H4 (cell line): ENCODE measurements at places on chromosomes 7 and 10. TPM values are rescaled to one million over a fixed set of nuclear protein-coding genes. Genes with fewer than 3 reads are reported as not detected.

DNA sequence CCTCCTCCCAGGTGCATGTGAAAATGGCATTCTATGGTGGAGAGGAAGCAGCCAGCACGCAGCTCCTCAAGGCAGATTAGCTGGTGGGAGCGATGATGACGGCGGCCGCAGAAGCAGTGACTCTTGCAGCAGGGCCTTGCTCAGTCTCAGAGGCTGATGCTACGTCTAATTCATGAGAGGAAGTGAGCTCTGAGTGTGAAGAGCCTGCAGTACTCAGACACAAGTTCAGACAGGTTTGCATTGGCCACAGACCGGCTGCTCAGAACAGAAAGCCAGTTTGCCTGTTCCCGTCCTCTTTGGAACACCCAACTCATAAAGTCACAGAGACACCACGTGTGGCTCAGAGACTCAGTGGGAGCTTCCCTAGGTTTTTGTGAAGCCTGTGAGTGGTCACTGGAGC lies 136.5 kb downstream of the ADARB2 start:
- DNase-seq, result no peak

DNA sequence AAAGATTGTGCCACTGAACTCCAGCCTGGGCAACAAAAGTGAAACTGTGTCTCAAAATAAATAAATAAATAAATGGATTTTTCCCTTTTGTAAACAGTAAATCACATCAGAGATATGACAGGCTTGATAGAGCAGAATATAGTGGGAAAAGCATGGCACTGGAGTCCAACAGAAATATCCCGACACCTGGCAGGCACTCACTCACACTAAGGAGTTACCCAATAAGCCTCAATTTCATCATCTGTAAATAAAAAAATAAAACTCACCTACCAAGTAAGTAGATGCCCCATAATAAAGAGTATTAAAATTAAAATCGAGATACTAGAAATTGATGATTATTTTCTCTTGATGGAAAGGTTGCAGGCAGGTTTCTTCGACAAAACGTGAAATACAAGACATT lies 1.7 kb downstream of the ATE1 start:
- no peak for DNase-seq

CYP2C18 gene
- total RNA-seq, result 0.04 TPM in 1 of 2 replicates, not detected in the other

JAKMIP3 gene
- total RNA-seq, result 0.43 and 0.81 TPM in 2 replicates

DNA sequence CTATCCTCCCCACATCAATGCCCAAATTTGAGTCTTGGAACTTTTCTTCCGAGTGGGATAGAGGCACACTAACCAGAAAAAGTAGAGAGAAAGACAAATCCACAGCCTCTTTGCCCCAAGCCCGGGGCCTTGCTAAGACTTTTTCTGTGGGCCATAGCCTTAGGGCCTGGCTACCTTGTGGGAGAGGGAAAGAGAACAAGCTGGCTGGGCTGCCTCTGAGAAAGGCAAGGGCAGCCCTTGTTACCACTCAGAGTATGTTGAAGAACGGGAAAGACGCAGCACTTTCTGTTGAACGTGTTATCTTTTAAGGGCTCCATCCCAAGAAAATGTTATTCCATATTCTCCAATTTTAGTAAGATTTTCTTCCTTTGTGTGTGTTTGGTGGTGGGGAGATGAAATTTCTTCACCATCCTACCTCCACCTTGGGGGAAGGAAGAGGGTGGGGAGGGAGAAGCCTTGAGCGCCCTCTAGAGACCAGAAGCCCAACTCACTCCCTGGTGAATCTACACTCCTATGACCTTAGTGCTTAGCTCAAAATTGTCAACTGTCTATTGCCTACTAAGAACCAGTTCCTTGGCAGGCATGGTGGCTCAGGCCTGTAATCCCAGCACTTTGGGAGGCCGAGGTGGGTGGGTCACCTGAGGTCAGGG lies 3.9 kb upstream of the NRF1 start:
- no peak for DNase-seq

DNA sequence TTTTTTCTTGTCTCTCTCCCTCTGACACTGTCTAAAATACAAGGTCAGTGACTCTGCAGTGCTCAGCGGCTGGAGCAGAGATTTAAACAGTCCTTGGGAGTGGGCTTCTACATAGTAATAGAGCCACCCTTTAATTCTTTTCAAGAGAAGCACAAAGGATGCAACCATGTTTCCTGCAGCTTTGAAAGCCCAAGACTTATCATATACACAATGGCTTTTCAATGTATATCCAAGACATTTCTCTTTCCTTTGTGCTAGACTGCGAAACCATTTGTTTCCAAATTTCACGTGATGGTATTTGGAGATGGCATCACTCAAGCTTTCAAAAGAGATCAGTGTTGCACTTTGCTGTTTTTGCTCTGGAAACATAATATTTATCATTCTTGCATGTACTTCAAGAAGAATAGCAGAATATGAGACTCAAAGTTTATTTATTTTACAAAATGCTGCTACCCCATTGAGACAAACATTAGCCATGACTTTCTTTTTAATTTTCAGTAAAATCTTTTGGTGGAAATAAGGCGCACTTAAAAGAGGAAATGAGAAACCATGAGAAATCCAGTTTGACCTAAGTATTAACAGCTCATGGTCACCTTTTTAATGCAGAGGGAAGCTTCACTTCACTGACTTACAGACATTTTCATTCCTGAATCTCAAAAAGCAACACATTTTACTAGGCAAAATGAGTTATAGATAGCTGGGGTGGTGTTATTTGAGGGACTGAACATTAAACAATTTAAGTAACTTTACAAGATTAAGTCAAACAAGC lies 76.6 kb downstream of the SEMA3C start:
- DNase-seq, result no peak

AGAP4 gene
- total RNA-seq, result 3.7 and 6.6 TPM in 2 replicates

GRCh38 chr7:40673285-40673684 lies 538.5 kb downstream of the SUGCT start:
- peak; percentile 80 for DNase-seq

DNA sequence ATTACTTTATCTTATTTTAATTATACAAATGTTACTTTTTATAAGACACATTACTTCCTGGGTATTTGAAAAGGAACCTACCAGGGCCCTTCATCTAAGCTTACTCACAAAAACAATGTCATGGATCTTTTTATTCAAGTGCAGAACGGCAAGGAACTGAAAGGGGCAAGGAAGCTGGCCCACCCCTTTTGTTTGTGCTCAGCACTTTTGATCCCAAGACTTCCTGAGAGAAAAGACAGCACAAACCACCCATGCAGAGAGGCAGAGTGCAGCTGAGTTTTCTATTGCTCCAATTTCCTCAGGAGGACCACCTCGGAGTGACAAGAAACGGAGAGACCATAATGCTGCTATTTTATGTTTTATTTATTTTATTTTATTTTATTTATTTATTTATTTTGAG lies 232.0 kb upstream of the NRP1 start:
- no peak for DNase-seq

GRCh38 chr10:42997151-42997848 lies 79.6 kb upstream of the RET start:
- DNase-seq, result no peak

GRCh38 chr10:78756604-78757343 lies 312.0 kb upstream of the ZMIZ1 start:
- DNase-seq, result peak; percentile 97

DNA sequence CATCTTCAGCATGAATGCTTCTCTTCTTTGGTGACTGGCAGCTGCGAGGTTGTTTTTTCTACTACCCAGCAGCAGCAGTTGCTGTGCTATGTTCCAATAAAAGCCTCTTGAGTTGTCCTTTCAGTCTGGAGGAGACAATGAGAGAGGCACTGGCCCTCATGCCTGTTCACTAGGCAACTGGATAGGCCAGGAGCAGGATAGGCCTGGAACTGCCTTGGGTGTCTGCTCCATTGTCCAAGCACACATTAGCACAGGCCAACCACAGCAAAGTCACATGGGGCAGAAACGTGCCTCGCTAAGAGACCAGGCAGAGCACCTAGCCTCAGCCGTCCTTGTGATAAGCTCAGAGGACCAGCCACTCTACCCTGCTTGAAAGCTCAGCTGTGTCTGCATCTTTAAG lies 76.9 kb upstream of the PDCD4 start:
- DNase-seq, result no peak

DNA sequence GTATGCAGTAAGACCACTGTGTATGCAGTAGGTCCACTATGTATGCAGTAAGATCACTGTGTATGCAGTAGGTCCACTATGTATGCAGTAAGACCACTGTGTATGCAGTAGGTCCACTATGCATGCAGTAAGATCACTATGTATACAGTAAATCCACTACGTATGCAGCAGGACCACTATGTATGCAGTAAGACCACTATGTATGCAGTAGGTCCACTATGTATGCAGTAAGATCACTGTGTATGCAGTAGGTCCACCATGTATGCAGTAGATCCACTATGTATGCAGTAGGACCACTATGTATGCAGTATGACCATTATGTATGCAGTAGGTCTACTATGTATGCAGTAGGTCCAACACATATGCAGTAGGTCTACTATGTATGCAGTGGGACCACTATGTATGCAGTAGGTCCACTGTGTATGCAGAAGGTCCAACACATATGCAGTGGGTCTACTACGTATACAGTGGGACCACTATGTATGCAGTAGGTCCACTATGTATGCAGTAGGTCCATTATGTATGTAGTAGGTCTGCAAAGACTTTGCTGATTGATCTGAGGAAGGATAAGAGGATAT lies 313.6 kb downstream of the ADARB2 start:
- DNase-seq, result no peak

GRCh38 chr10:121087129-121087528 lies 236.0 kb downstream of the WDR11 start:
- DNase-seq, result no peak

DNA sequence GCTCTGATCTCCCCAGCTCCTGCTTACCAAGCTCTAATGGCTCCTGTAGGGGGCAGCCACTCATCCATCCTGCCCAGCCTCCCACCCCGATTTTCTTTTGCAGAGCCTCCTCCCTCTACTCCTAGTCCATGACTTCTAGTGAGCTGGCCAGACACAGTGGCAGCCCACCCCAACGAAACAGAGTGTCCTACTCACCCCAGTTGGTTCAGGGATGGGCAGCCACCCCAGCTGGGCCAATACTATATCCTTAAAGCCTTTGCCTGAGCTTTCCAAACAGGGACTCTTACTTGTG lies 77.1 kb downstream of the GRID1 start:
- no peak for DNase-seq

DNA sequence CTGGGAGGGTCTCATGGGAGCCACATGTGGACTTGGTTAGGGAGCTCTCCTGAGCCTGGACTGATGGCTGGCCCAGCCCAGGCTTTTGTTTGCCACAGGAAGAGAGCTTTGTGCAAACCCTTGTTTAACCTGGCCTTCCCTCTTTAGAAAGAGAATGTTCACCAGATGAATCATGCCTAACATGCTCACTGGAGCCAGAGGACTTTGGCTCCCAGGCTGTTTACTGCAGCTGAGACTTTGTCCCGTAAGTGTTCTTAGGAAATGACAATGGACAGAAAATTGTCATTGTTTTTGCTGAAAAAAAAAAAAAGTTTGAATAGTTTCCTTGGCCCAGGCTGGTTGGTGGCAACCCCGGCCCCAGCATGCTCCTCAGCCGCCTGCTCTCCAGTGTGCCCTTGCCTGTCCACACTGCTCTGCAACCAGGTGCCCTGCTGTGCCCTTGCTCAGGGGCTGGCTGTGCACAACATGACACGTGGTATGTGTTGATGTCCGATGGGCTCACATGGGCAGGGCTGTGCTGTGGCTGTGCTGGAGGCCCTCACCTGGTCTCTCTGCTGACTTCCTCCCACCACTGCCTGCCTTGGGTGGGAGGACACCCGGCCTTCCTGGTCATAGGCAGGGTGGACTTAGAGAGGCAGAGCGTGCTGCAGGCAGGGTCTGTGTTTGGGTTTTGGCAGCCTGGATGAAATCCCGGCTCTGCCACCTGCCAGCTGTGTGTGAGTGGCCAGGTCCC lies 215.3 kb upstream of the ZNF32 start:
- peak; percentile 65 for DNase-seq

- no peak for DNase-seq
Measured at GRCh38 chr10:20521186-20521585, 375.9 kb downstream of the NEBL start.

DNA sequence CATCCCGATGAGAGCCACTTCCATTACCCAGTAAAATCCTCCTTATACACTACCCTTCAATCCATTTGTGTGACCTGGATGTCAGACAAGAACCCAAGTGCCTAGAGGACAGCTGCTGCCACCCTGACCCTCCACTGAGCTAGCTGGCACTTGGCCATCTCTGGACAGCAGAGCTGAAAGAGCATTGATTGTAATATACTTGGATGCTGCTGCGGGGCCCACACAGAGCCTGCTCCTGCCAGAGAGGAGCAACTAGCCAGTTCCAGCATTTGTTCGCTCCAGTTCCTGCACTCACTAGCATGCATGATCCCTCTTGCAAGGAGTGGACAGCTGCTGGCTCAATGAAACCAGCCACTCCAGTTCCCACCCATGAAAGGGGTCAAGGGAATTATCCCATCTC lies 8.4 kb upstream of the TMEM254 start:
- DNase-seq, result no peak

DNA sequence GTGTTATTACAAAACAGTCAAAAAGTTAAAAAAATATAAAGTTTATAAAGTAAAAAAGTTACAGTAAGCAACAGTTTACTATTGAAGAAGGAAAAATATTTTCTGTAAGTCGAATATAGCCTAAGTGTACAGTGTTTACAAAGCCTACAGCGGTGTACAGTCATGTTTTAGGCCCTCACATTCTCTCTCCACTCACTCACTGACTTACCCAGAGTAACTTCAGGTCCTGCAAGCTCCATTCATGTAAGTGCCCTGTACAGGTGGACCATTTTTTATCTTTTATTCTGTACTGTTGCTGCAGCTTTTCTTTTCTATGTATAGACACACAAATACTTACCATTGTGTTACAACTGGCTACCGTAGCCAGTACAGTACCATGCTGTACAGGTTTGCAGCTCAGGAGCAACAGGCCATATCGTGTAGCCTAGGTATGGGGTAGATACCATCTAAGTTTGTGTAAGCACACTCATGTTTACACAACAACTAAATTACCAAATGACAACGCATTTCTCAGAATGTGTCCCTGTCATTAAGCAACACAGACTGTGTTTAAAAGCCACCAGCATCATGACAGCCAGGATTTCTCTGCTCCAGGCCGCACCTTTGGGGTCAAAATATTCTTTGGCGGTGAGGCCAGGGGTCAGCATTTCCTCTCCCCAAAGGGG lies 67.2 kb downstream of the DLG5 start:
- DNase-seq, result no peak

- no peak for DNase-seq
Measured at GRCh38 chr10:75355706-75356105, 45.9 kb downstream of the ZNF503 start.

SH2D4B gene
- not detected in 2 replicates for total RNA-seq

DNA sequence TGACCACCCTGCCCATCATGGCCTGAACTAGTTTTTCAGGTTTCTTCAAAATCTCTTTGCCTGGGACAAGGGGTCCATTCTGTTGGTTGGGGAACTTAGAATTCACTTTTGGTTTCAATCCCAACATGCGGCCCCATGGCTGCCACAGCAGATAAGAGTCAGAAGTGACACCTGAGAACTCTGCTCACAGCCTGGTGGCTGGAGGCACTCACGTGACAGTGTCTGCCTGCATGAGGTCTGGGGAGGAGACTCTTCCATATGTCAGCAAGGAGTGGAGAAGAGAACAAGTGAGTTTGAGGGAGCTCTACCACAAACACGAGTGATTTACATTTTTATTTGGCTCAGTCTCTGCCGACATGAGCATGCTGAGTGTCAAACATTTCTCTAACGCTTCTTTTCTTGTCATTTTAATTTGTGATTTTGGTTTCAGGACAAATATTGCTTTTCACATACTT lies 370.4 kb downstream of the TNS3 start:
- no peak for DNase-seq

EVX1 gene
- total RNA-seq, result not detected in 2 replicates
